Naive thymus-derived CD4-positive, alpha-beta T cell (primary cell): ENCODE measurements at places on chromosomes 2 and 18.

DNA sequence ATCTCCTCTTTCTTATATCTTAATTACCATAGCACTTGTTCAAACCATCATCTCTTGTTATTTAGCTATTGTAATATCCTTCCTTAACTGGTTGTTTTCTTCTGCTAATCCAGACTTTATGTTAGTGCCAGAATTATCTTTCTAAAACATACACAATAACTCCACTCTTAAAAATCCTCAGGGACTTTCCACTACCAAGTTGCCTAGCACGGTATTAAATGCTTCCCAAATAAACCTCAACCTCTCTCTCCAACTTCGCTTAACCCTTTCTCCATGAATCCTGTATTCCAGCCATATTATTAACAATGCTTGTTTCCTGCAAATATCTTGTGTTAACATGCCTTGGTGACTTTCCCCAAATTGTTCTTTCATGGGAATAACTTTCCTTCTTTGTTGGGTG lies 84.5 kb downstream of the FAM228A start:
- DNase-seq = no peak
- no peak overlapping the region for H3K4me3 ChIP-seq
- H3K27ac ChIP-seq = no peak overlapping the region
- peaks cover 6% of the 10 kb centered on the region for H3K36me3 ChIP-seq
- no peaks in the 10 kb centered on the region for H3K27me3 ChIP-seq

DNA sequence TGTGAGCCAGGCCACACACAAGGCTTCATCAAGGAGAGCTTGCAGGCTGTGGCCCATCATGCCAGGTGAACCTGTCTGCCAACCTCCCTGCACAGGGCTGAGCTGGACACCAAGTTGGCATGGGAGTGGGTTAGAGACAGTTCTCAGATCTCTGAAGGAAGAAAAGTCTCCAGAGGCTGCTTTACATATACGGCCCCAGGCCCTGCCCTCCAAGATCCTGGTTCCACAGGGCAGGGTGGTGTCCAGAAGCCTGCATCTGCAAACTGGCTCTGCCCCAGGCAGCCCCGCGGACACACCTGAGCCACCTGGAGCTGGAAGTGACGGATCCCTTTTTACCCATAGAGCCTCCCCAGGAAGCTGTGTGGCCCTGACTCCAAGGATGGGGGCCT lies 24.2 kb upstream of the HES6 start:
- no peak for DNase-seq
- no peak overlapping the region for H3K27ac ChIP-seq
- no peaks in the 10 kb centered on the region for H3K27me3 ChIP-seq

DNA sequence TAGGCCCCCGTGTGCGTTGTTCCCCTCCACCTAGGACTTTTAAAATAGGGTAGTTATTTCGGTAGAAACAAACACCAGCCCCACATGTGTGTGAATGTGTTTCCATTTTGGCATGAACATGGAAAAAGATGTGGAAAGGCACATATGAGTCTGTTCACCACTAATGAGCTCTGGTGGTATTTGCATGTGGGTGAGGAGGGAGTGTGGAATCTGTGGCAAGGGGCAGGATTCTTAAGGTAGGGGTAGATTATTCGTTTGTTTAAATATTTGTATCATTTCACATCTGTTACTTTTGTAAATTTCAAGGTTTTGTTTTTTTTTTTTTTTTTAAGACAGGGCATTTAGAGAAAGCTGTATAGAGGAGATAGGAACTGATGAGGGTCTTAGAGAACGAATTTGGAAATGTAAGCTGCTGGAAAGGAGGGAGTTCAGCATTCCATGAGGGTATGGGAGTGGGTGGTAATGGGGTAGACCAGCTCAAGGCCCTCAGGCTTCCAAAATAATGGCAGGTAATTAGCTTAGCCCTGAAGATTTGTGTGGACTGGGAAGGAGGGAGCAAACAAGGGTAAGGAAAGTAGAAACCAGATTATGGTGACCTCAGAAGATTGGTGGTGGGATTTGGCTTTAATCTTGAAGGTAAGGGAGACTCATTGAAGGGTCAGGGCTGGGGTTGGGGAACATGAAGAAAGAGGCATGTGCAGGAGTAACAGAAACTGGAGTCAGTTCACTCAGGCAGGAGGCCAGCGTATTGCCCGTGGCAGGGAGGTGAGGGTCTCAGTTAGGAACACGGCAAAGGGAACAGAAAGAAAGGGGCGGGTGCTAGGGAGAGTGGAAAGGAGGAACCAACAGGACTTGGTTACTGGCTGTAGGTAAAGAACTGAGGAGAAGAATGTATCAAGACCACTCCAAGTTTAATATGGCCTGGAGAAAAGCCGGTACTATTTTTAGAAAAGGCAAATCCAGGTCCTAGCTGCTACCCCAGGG lies 123.6 kb downstream of the PLB1 start:
- no peaks in the 10 kb centered on the region for H3K27me3 ChIP-seq
- no peaks in the 10 kb centered on the region for H3K36me3 ChIP-seq
- no peak for DNase-seq
- H3K27ac ChIP-seq = peak overlapping the region; percentile 95

GRCh38 chr2:30072250-30072842 lies 74.5 kb upstream of the YPEL5 start:
- no peak overlapping the region for H3K4me3 ChIP-seq
- H3K36me3 ChIP-seq = no peaks in the 10 kb centered on the region
- DNase-seq = peak; percentile 36
- no peak overlapping the region for H3K27ac ChIP-seq
- no peaks in the 10 kb centered on the region for H3K4me1 ChIP-seq
- H3K27me3 ChIP-seq = no peaks in the 10 kb centered on the region

DNA sequence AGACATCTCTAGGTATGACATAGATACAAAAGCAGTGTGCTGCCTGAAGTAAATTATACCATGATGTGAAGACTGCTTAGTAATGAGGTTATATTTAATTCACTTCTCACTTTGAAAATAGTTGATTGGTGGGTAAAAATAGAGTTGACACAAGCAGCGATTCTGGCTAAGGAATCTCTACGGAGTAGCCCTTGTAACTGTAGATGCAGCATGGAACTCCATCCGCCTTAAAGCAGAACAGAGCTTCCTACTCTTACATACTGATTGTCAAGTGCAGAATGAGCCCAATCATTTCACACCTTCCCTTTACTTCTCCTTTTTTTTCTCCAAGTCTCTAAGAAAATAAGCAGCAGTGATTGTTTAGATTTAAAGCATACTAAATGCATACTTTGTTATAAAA lies 1594.6 kb upstream of the SLC39A10 start:
- H3K4me1 ChIP-seq = no peaks in the 10 kb centered on the region
- no peaks in the 10 kb centered on the region for H3K27me3 ChIP-seq
- no peak overlapping the region for H3K4me3 ChIP-seq
- H3K36me3 ChIP-seq = no peaks in the 10 kb centered on the region

- DNase-seq = no peak
- H3K27me3 ChIP-seq = no peaks in the 10 kb centered on the region
- H3K4me3 ChIP-seq = no peak overlapping the region
- no peaks in the 10 kb centered on the region for H3K36me3 ChIP-seq
- no peaks in the 10 kb centered on the region for H3K4me1 ChIP-seq
Measured at GRCh38 chr2:227703961-227704360, 13.9 kb downstream of the SLC19A3 start.

- DNase-seq = no peak
- peaks cover 29% of the 10 kb centered on the region for H3K36me3 ChIP-seq
- no peak overlapping the region for H3K27ac ChIP-seq
- no peaks in the 10 kb centered on the region for H3K4me1 ChIP-seq
- no peaks in the 10 kb centered on the region for H3K27me3 ChIP-seq
Measured at GRCh38 chr2:105102963-105103421, 65.1 kb downstream of the MRPS9 start.

DNA sequence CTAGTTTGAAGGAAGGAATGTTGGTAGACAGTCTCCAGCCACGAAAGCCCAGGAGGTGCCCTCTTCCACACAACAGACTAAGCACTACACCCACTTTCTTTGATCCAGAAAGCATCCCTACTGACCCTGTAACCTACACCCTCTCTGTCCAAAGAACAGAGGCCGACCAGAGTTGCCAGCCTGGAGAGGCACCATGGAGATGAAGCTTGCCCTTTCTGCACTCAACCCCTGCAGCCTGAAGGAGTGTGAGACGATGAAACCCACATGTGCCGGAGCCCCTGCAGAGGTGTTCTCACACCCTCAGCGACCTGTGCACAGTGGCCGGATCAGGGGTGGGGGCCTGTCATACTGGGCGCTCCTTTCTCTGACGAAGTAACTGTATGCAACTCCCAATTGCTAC lies 136.3 kb downstream of the ZNF516 start:
- no peaks in the 10 kb centered on the region for H3K4me1 ChIP-seq
- DNase-seq = no peak
- H3K36me3 ChIP-seq = peaks cover 13% of the 10 kb centered on the region
- H3K27me3 ChIP-seq = no peaks in the 10 kb centered on the region
- no peak overlapping the region for H3K27ac ChIP-seq
- H3K4me3 ChIP-seq = no peak overlapping the region

GRCh38 chr18:54267701-54268100 lies 1.6 kb upstream of the POLI start:
- no peak for DNase-seq
- H3K27me3 ChIP-seq = no peaks in the 10 kb centered on the region
- H3K27ac ChIP-seq = no peak overlapping the region
- no peaks in the 10 kb centered on the region for H3K36me3 ChIP-seq
- H3K4me1 ChIP-seq = peaks cover 17% of the 10 kb centered on the region

GRCh38 chr2:149781263-149781808 lies 193.8 kb upstream of the MMADHC start:
- H3K4me3 ChIP-seq = no peak overlapping the region
- H3K27ac ChIP-seq = no peak overlapping the region
- no peaks in the 10 kb centered on the region for H3K36me3 ChIP-seq
- no peaks in the 10 kb centered on the region for H3K4me1 ChIP-seq
- no peak for DNase-seq

DNA sequence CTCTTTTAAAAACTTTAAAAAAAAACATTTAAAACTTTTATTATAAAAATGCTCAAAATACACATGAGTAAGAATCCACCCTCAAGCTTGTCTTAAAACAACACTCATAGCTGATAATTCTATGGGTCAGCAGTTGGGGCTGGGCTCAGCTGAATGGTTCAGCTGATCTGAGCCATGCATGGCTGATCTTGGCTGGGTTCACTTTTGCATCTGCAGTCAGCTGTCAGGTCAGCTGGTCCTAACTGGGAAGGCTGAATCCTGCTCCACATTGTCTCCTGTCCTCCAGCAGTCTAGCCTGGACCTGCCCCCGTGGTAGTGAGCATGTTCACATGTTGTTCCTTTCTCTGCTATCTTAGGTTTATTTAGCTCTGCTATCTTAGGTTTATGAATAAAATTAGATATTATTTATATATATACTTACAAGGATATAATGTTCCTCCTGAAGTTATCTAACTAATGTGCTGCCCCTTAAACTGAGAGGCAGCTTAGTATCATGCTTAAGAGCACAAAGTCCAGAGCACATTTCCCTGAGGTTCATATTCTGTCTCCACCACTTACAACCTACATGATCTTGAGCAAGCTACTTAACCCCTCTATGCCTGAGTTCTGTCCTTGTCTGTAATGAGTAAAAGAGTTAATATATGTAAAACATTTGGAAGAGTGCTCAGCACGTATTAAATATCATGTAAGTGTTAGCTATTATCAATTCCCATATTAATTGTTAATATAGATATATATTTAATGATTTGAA lies 309.4 kb downstream of the PTPRM start:
- no peak overlapping the region for H3K27ac ChIP-seq
- H3K27me3 ChIP-seq = no peaks in the 10 kb centered on the region
- H3K4me1 ChIP-seq = no peaks in the 10 kb centered on the region
- H3K36me3 ChIP-seq = no peaks in the 10 kb centered on the region
- no peak for DNase-seq

GRCh38 chr2:33246432-33246831 lies 230.0 kb upstream of the RASGRP3 start:
- H3K27ac ChIP-seq = no peak overlapping the region
- H3K4me1 ChIP-seq = no peaks in the 10 kb centered on the region
- no peak overlapping the region for H3K4me3 ChIP-seq
- no peaks in the 10 kb centered on the region for H3K36me3 ChIP-seq
- DNase-seq = no peak
- no peaks in the 10 kb centered on the region for H3K27me3 ChIP-seq

- H3K4me3 ChIP-seq = no peak overlapping the region
- H3K4me1 ChIP-seq = peaks cover 32% of the 10 kb centered on the region
- H3K27me3 ChIP-seq = no peaks in the 10 kb centered on the region
- H3K36me3 ChIP-seq = no peaks in the 10 kb centered on the region
- peak overlapping the region; percentile 33 for H3K27ac ChIP-seq
Measured at GRCh38 chr2:134282629-134283400, 28.9 kb downstream of the MGAT5 start.

DNA sequence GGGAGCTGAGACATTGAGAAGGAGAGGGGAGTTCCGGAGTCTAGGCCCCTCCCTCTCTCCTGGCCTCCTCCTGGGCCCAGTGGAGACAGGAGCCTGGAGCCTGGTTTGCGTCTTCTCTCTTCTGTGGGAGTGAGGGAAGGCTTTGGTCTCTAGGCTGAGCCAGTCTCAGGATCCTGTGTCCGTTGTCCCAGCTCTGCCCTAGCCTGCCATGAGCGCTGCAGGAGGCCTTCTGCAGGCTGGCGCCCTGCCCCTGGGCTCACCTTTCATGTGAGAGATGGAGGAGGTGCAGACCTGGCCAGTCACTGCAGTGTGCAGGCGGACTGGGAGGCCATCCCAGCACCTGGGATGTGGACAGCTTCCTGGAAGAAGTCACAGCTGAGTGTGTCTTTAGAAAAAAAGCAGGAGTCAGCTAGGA lies 8.7 kb downstream of the IMPA2 start:
- H3K4me1 ChIP-seq = no peaks in the 10 kb centered on the region
- no peak overlapping the region for H3K27ac ChIP-seq
- DNase-seq = no peak
- no peak overlapping the region for H3K4me3 ChIP-seq
- H3K27me3 ChIP-seq = no peaks in the 10 kb centered on the region

GRCh38 chr18:40013001-40013609 lies 1941.9 kb upstream of the PIK3C3 start:
- H3K4me3 ChIP-seq = no peak overlapping the region
- H3K4me1 ChIP-seq = no peaks in the 10 kb centered on the region
- H3K27ac ChIP-seq = no peak overlapping the region
- no peak for DNase-seq
- H3K27me3 ChIP-seq = no peaks in the 10 kb centered on the region

GRCh38 chr2:215417400-215417951 lies 18.4 kb downstream of the FN1 start:
- H3K36me3 ChIP-seq = no peaks in the 10 kb centered on the region
- H3K27ac ChIP-seq = no peak overlapping the region
- no peak overlapping the region for H3K4me3 ChIP-seq
- no peaks in the 10 kb centered on the region for H3K27me3 ChIP-seq

- peak overlapping the region; percentile 88 for H3K27ac ChIP-seq
- DNase-seq = peak; percentile 68
- peak overlapping the region; percentile 86 for H3K4me3 ChIP-seq
- peaks cover 26% of the 10 kb centered on the region for H3K4me1 ChIP-seq
Measured at GRCh38 chr2:12717191-12718014, 667 bp downstream of the TRIB2 start.

- DNase-seq = no peak
- no peaks in the 10 kb centered on the region for H3K27me3 ChIP-seq
- peaks cover 26% of the 10 kb centered on the region for H3K4me1 ChIP-seq
- no peaks in the 10 kb centered on the region for H3K36me3 ChIP-seq
Measured at GRCh38 chr2:70523996-70524965, 29.3 kb downstream of the TGFA start.
